EL (cell line): ENCODE measurements at places on chromosomes 3 and 15.

GRCh38 chr3:29711255-29711771, 430.4 kb downstream of the RBMS3 start:
- DNase-seq = no peak

DNA sequence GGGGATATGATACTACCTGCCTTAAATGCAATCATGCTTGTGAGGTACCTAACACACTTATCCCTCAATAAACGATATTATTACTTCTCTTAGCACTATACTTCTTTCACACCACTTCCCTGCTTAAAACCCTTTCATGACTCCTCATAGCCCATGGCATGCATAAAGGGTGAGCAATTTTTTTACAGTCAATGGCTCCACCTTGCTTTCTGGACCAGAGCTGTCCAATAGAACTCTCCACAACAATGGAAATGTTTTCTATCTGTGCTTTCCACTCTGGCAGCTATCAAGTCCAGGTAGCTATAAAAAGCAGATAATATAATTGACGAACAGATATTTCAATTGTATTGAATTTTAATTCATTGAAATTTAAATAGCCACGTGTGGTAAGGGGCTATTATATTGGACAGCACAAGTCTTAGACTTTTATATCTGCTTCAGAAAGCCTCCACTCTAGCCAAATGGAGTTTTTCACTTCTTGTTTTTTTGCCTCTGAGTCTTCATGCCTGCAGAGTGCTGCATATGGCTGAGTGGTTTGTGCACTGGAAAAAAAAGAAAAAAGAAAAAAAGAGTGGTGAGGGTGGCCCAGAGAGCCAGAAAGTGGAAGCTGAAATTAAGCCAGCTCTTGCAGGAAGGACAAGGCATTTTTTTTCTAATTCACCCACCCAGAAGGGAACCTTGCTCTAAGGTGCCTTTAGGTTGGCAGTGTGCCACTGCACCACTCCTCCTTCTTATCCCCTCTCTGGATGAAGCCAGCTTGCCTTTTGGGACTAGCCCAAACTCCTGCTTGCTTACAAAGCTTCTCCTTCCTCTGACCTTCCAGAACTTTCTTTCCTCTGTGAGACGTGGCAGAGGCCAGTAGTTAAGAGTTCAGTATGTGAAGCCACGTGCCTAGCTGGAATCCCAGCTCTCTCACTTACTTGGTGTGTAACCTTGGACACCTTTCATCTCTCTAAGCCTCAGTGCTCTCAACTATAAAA, 239.0 kb upstream of the LRTM1 start:
- peak; percentile 49 for DNase-seq

DNA sequence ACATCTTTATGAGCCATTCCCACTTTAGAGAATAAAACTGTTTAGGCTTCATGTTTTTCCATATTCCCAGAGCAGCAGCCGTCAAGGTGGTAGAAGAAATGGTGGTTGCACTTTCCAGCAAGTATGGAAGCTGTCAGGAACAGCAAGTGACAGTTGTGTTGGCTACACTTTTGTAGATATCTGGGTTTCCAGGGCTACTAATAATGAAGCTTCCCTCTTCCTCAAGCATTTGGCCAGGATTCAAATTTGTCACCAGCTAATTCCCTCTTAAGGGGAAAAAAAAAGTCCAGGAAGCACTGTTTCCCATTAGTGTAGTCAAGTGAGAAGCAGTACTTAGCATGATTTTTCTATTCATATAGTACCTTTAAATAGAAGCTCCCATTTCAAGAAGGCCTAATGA, 252.8 kb downstream of the IGSF11 start:
- DNase-seq = no peak

DNA sequence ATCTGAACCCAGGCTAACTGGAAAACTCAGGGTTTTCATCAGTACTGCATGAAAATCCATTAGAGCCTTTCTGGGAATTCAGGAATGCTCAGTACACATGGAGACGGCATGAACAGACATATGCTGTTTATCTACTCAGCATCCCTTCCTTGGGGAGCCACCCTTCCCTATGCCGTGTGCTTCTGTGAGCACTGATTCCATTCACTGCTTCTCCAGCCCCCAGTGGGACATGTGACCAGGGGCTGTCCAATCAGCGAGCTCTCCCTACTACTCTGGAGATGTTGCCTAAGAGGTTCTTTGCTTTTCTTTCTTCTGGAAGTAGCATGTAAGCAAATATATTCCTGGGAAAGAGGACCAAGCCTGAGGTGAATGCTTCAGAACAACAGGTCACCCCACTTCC, 5.6 kb upstream of the PCOLCE2 start:
- DNase-seq = no peak

- no peak for DNase-seq
These were observed 91.5 kb upstream of the TNFAIP8L3 start for GRCh38 chr15:51186181-51186705.

GRCh38 chr15:77901921-77902750, 175.4 kb downstream of the TBC1D2B start:
- no peak for DNase-seq

GRCh38 chr3:14145670-14146380, 21.0 kb downstream of the TMEM43 start:
- no peak for DNase-seq

DNA sequence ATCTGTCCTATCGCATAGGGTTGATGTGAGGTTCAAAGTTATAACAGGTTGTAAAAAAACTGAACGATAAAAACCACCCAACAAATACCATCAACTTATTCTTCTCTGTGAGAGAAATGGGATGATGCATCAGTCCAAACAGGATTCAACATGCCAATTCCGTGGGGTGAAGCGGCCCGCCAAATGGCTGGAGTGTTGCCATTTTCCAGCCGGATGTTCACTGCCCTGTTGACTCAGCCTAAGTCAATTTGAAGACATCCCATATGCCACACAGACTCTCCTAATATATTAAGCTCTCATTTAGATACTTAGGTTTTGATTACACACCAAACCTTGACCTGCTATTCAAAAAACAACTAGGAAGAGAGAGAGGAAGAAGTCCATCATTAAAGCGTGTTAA, 311.1 kb downstream of the VPS13C start:
- DNase-seq = no peak

DNA sequence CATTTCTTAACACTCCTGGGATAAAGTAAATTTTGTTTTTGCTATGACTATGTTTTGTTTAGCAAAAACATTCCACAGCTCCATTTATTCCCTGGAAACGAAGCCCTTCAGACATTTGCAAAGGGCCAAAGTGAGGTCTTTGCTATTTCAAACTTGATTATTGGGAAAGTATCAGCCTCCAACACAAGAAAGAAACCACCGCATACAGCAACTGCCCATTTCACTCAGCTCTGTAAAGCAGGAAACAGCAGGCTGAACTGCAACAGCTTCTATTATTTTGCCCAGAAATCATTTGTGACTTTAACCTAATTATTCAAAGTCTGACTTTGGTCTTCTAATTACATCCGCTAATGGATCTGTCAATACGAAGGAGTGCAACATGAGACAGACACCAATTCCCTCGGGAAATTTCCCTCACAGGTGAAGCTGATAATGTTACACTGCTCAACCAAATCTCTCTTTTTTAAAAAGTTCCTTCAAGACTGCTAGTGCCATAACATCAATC, 72.1 kb downstream of the RFTN1 start:
- DNase-seq = no peak

GRCh38 chr3:109702976-109703375, 365.6 kb upstream of the DPPA4 start:
- no peak for DNase-seq

DNA sequence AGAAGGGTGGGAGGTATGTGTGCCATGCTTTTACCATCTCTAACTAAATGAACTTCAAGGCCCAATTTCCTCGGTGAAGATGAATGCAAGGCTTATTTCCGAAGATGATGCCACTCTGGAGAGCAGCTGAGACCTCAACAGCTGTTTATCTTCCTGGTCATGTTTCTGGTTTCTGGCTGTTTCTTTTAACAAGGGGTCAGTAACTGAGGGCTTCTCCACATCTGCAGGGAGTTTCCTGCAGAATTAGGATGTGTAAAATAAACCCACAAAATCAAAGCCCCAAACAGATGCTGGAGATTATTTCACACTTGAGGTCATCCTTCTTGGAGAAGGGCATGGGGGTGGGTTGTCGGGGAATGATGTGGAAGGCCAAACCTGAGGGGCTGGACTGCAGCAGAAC, 220.3 kb downstream of the THSD4 start:
- DNase-seq = no peak

- DNase-seq = peak; percentile 72
These were observed 534 bp downstream of the FRMD5 start for GRCh38 chr15:44194323-44195150.

- no peak for DNase-seq
These were observed 15.3 kb upstream of the MCCC1 start for GRCh38 chr3:183114384-183115178.

GRCh38 chr3:110391640-110392395, 679.8 kb upstream of the NECTIN3 start:
- peak; percentile 36 for DNase-seq

- no peak for DNase-seq
These were observed 75.1 kb downstream of the TNIK start for GRCh38 chr3:171385086-171385485.

DNA sequence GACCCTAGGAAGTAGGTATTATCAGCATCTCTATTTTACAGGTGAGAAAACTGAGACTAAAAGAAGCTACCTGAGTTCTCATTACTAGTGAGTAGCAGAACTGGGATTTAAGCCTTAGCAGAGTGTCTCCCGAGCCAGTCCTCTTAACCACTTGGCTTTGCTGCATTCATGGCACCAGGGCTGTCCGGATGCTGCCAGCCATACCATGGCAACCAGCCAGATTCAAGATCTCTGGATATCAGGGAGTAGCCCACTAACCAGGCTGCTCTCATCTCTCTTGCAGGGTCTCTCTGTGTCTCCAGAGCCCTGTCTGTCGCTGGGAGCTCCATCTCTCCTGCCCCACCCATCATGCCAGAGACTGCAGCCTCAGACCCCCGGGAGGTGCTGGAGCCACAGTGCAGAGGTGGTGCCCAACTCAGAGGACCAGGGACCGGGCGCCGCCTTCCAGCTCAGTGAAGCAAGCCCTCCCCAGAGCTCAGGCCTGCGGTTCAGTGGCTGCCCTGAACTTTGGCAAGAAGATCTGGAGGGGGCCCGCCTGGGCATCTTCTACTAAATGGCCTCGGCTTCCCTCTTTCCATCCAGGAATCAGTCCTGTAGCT, 1.7 kb downstream of the MESP2 start:
- DNase-seq = no peak

DNA sequence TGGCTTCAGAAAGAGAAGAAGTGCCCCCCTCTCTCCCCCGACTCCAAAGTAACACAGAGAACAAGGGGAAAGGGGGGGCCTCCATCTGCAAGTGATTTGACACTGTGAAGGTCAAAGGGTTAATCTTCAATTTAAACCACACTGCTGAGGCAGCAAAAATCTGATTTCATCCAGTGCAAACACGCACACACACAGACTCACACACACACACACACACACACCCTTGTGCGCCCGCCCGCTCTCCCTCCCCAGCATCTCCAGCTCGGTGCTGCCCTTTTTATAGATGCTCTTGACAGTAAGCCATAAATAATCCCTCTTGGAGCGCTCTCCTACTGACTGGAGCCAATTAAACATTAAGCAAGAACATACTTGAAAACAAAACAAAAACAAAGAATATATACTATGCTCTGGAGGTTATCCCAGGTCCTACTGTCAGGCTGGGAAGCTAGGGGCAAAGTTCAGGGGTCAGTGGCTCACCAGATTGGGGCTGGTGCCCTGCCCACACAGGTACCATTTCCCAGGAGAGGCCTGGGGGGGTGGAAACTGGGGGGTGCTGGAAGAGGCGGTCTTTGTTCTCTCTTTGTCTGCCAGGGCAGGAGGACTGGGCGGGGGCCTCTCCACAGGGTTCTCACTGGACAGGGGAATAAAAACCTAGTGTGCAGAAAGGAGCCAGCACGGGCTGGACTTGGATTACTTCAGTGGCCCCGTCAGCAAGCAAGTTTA, 16.3 kb downstream of the BMF start:
- DNase-seq = peak; percentile 57

- DNase-seq = peak; percentile 93
These were observed 509.1 kb downstream of the SHQ1 start for GRCh38 chr3:72338942-72339669.

DNA sequence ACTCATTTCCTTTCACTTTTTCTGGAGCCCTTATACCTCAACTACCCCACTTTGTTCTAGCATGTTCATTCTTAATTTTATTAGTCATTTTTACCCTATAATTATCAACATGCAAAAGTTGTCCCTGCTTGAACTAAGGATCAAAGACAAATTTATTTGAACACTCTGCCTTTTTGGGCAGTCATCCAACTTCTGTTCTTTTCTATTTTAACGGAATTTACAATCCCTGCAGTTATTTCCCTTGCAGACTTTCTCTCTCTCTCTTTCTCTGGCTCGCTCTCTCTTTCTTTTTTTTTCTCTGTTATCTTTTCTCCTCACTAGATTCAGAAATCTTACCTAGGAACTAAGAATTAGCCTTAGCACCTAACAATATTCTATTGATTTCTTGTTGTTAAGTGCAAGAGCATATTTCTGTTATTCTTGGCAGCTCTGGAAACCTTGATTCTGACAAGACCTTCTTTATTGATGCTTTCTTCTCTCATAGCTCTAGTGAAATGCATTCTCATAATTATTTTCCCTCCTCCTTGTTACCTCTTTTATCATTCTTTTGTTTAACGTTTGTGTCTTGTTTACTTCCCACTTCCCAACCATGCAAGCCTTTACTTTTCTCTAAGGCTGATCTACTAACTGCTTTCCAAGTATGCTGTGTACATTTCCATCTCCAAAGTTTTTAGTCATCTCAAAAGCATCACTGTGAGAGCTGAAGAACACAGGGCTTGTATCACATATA, 951.6 kb downstream of the DIPK2A start:
- DNase-seq = no peak

GRCh38 chr15:79092382-79092781, 1.8 kb upstream of the RASGRF1 start:
- no peak for DNase-seq

- DNase-seq = peak; percentile 47
These were observed 5.2 kb downstream of the SNRK start for GRCh38 chr3:43291546-43291945.

- peak; percentile 19 for DNase-seq
These were observed 315.4 kb upstream of the RASGRP1 start for GRCh38 chr15:38879909-38880471.

GRCh38 chr15:64389036-64389435, 1.4 kb downstream of the TRIP4 start:
- DNase-seq = no peak

DNA sequence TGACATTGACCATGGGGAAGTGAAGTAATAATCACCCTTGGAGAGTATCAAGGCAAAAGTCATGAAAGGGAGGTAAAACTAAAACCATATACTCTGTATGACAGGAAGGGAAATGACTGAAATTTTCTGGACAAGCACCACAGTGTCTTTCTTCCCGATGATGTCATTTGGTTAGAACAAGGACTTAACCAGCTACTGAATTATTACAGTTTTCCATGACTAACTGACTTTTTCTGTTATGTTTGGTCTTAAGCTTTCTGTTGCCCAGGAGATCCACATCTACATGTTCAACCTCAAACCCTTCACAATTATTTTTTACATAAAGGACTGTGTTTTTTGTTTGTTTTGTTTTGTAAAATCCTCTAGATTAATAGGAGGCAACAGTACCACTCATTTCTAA, 191.9 kb upstream of the IL12A start:
- DNase-seq = peak; percentile 71

GRCh38 chr3:2735392-2735894, 374.7 kb downstream of the IL5RA start:
- no peak for DNase-seq
